Amygdala (tissue), 56 donors: ENCODE measurements at places on chromosomes 2 and 18.

DNA sequence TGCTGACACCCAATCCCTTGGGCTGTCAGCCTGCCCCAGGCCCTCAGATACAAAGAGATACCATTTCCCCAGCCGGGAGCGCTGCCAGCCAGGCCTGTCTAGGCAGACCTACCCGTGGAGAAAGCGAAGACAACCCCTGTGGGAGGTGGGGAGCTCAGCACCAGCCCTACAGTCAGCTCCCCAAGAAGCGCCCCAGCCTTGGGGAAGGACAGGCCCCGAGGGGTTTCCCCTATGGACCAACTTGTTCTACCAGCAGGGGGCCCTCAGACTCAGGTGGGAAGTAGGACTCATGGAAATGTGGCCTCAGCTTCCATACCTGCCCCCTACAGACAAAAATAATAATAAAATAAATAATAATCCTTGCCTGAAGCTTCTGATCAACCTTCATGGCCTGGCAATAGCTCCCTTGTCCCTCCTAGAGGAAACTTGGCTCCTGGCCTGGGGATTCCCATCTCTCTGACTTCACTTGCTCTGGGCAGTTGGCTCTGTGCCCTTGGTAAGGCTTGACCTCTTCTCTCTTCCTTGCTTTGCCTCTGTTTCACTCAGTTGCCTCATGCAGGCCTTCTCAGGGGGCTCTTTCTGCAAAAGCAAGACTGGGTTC lies 7.0 kb downstream of the SLC35F6 start:
- no peak for DNase-seq

DNA sequence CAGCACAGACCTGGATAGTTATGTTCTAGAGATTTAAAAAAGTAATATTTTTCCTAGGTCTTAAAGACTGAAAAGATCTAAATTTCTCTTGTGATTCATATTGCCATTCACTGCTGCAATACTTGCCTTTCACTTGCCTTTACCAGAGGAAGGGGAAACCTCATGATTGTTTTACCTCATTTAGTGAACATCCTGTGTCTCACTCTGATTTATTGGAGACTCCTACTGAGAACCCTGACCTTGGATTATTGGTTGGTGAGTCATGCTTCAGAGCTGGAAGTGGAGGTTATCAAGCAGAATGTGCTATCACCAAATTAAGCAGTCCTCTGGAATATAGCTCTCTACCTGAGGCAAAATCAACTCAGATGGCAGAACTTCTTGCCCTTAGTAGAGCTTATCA lies 500.5 kb downstream of the TSN start:
- no peak for DNase-seq

GRCh38 chr2:177738461-177739235 lies 333.9 kb downstream of the PDE11A start:
- no peak for DNase-seq

- no peak for DNase-seq
These were observed 156.6 kb downstream of the DYSF start for GRCh38 chr2:71609958-71610357.

DNA sequence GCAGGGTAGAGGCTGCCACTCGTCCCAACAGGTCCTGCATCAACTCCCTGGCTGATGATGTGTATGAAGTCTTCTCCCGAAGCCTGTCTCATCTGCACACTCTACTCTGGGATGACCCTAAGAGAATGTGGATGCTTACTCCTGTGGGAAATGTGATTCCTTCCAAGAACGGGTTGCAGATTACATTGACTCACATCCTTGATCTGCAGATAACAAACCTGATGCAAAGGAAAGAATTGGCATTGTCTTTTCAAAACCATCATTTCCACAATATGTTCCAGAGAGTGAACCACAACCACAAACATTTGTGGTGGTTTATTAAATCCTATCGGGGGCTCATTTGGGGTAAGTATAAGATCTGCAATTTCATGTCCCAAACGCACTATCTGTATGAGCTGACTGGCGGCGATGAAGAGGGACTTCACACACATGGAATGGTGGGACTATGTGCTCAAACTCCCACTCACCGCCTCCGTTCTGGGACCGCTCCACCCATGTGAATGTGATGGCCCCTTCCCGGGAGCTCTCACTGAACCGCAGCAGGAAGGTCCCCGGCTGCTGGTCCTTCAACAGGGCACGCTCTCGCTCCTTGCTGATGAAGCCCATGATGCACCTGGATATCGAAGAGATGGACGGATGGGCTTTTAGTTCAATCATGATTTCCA lies 35.5 kb downstream of the STAT1 start:
- no peak for DNase-seq

DNA sequence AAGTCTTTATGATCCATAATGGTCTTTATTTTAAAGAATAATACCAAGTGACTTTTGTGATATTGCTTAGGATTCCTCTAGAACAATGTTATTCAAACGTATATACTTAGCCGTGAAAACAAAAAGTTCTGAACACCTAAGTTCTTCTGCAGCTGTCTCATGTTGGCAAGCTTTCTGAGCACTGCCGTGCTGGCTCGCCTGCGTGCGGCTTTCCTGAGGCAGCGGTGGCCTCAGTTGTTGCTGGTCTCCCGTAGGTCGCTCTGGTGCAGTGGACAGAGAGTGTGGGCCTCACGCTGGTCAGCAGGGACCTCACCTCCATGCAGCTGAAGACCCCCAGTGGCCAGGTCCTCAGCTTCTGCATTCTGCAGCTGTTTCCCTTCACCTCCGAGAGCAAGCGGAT lies 66.8 kb upstream of the NFATC1 start:
- no peak for DNase-seq
